ENCODE measurements at places on chromosomes 6 and 20.

DNA sequence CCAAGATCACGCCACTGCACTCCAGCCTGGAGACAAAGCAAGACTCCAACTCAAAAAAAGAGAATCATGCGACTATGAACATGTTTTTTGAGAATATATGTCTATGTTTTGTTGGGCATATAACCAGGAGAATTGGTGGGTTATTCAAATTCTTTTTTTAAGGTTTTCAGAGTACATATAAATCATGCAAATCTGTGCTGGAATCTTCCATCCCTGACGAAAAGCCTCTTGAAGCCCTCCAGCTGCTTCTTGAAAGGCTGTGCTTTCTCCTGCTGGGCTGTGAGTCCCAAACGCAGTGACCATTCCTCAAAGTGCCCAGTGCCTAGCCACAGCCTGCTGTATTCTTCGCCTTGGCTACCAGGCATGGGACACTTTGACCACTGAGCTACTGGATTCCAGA is 9.2 kb upstream of the RAB22A start:
- no peak for DNase-seq

DNA sequence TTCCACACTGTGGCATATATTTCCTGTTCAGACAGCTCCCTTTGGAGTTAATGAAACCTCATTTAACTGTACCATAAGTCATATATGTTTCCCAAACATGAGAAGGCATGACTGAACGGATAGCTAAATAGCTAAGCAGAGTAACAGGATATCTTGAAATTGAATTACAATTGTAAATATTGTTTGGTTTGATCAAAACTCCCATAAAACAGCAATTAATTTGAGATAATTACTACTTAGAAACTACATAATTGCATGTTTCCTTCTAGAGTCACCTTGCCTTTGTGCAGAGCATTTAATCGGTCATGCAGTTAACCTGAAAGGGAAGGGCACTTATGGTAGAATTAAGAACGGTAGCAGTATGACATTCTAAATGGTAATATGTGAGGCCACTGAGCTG is 179.0 kb upstream of the MAP3K7 start:
- no peak for DNase-seq

DNA sequence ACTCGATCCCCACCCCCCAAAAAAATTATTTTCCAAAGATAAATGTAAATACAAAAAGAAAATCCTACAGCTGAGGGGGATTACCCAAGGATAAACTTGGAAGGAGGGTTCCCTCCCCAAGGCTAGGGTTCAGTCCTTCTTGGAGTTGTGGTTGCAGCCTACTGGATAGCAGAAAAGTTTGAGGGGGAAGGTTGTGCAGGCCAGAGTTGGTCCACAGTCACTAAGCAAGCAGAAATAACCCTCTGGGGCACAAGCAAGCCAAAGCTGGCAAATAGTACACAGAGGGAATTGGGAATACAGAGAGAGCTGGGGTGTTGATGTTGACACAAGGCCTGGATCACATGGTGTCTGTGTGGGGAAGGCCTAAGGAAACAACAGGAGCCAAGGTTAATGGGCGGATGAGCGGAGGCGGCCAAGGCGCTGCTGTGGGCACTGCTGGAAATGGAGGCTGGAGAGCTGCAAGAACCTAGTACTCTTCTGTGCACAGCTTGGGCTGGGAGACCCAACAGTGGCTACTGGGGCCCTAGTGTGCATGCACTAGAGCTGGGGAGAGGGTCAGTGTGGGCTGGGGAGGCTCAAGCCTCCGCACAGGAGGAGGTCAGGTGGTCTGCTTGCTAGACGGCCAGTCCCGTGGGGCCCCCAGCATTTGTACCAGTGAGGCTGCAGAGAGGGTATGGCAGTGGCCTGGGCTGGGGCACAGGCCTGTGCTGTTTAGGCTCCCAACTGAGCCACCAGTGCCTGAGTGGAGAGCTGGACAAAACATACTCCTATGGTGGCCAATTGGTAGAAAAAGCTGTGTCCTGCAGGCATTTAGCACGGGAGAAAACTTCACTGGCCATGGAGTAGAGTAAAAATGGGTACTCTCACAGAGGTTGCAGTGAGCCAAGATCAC is 5.5 kb upstream of the SNRPB start:
- no peak for DNase-seq

- DNase-seq: no peak
These were observed 20.6 kb downstream of the CYP39A1 start for GRCh38 chr6:46632053-46632452.

GRCh38 chr20:52060794-52061714 is 130.5 kb downstream of the ZFP64 start:
- no peak for DNase-seq

- DNase-seq: no peak
These were observed 60.1 kb downstream of the RPP40 start for GRCh38 chr6:4943716-4944115.

- DNase-seq: no peak
These were observed 37.6 kb upstream of the IRF4 start for GRCh38 chr6:353642-354614.

DNA sequence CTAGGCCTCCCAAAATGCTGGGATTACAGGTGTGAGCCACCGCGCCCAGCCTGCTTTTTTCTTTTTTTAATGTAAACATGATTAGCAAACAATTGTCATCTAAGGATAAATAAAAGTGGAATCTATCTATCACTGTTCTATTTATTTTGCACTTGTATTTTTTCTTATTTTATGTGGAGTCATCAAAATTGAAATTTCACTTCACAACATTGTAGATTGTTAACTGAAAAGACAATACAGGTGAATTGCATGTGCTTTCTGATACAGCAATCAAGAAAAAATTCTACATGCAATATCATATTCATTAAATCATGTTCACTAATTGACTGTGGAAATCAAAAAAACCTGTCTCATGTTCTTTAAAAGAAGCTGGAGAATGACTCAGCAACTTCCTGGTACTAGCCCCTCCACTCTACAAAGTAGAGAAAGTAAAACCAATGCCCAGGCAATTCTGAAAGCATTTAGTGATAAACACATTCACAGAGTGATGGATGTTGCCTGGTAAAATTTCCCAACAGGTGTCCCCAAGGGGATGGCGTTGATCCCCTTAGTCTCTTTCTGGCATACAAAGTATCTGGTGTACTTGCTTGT is 10.7 kb upstream of the RFX6 start:
- no peak for DNase-seq

DNA sequence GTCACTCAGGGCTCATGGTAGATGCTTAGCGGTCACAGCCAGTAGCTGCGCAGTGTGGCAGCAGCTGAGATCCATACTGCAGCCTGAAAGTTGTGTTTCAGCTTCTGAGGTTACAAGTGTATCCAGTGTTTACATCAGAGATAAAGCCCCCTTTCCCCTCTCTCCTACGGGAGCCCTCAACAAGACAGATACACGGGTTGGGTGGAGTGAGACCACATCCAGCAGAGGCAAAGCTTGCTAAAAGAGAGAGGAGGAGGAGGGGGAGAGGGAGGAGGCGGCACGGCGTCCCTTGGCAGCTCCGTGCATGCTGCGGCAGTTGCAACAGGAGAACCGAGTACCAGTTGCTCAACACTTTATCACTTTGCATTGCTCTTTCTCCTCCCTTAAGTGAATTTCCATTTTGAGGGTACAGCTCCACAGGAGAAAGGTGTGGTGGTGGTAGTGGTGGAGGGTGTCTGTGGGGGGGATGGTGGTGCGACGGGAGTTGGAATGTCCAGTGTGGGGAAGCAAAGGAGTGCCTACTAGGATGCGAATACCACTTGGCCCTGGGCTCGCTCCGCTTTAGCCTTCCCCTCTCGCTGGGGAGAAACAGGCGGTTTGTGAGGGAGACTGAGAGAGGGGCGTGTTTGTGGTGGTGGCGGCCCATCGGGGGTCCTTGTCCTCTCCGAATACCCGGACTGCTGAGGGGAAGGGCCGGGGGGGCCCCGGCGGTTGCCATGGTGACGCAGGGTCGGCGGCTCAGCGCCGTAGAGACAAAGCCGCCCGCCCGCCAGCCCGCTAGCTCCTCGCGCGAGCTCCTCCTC is 405 bp upstream of the RNF182 start:
- DNase-seq: no peak

DNA sequence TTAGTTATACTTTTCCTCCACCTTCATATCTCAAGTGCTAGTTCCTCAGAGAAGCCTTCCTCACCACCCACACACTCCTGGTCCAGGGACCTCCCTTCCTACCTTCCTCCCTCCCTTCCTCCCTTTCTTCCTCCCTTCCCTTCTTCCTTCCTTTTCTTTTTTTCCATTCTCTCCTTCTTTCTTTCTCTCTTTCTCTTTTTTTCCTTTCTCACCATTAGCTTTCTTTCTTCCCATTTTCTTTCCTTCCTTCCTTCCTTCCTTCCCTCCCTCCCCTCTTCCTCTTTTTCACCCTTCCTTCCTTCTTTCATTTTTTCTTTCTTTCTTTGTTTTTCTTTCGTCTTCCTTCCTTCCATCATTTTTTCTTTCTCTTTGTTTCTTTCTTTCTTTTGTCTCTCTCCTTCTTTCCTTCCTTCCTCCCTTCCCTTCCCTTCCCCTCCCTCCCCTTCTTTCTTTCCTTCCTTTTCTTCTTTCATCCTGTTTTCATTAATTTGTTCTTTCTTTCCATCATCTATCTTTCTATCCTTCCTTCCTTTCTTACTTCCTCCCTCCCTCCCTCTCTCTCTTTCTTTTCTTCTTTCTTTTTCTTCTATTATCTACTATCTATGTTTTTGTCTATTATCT is 416.0 kb downstream of the PLCB1 start:
- DNase-seq: no peak

DNA sequence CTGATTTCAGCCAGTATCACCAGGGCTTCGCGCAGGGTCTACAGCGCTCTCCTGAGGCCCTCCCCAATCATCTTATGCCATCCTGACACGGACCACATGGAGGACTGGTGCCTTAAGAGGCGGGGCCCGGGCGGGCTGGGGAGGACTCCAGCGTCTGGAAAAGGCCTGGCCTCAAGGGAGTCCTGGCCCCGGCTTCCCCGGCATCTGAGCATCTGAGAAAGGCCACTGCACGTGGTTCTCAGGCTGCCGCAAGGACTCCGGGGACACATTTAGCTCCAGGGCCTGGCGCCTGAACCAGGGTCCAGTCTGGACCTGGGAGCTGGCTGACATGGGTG is 21.4 kb downstream of the BHLHE23 start:
- no peak for DNase-seq

GRCh38 chr6:113271437-113271836 is 585.7 kb upstream of the MARCKS start:
- DNase-seq: no peak

- no peak for DNase-seq
These were observed 30.9 kb downstream of the SRC start for GRCh38 chr20:37376791-37377190.

- DNase-seq: no peak
These were observed 112.0 kb upstream of the COL21A1 start for GRCh38 chr6:56359201-56359899.

GRCh38 chr6:3061501-3061941 is 6.8 kb upstream of the RIPK1 start:
- no peak for DNase-seq

DNA sequence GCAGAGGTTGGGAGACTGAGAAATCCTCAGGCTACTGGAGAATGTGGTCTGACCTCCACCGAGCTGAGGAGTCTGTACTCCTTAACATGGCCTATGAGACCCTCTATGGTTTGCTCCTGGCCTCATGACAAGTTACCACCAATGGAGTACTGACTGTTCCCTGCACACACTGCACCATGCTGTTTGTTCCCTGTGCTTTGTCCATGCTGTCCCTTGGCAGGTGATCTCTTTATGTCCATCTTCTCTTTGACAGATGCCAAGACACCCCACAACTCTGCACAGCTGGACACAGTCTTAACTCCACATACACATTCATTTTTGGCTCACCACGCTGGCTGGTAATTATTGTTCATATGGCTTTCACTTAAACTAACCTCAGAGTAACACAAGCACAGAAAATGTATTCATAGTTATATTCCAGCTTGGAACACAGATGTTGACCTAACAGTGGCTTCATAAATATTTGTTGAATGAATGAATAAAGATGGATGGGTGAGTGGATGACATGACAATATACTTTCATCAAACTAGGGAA is 258.0 kb downstream of the ATXN1 start:
- DNase-seq: no peak

GRCh38 chr6:158619922-158620801 is 24.4 kb downstream of the DYNLT1 start:
- DNase-seq: no peak

GRCh38 chr6:40845553-40845952 is 193.5 kb downstream of the UNC5CL start:
- DNase-seq: peak; percentile 7

GRCh38 chr20:25867776-25868649 is 171.4 kb upstream of the ZNF337 start:
- no peak for DNase-seq

GRCh38 chr20:45359069-45359405 is 3.9 kb upstream of the SYS1 start:
- DNase-seq: no peak

DNA sequence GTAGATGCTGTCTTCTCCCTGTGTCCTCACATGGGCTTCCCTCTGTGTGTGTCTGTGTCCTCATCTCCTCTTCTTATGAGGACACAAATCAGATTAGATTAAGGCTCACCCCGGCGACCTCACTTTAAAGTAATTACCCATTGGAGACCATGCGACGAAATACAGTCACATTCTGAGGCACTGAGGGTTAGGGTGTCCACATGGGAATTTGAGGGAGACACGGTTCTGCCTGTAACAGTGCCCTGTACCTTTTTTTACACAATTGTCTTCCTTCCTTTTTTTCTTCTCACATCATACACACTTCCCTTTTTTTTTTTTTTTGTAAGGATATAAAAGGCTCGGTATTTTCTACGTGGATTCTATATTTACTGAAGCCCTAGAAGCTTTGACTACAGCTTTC is 48.9 kb downstream of the DEK start:
- no peak for DNase-seq

DNA sequence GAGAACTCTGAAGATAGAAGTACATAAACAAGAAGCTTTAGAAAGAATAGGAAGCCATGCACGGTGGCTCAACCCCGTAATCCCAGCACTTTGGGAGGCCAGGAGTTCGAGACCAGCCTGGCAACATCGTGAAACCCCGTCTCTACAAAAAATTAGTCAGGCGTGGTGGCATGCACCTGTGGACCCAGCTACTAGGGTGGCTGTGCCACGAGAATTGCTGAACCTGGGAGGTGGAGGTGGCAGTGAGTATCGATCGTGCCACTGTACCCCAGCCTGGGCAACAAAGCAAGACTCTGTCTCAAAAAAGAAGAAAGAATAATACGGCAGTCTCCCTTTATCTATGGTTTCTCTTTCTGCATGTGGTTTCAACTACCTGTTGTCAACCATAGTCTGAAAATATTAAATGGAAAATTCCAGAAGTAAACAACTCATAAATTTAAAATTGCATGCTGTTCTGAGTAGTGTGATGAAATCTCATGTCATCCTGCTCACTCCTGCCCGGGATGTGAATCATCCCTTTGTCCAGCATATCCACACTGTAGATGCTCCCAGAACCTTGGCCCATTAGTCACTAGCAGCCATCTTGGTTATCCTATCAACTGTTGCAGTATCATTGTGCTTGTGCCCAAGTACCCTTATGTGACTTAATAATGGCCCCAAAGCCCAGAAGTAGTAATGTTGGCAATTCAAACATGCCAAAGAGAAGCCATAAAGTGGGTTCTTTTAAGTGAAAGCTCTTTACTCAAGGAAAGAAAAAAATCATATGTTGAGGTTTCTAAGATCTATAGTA is 22.1 kb downstream of the DEK start:
- DNase-seq: no peak

Measured in NK-92 treated with Interleukin-12 subunit alpha and Interleukin-12 subunit beta, amount 100 ng/mL, for 24 hours (cell line).